ENCODE measurements at places on chromosomes 5 and 9. TPM values are rescaled to one million over a fixed set of nuclear protein-coding genes. Genes with fewer than 3 reads are reported as not detected.
A peak's percentile ranks its signal among the peaks of the same experiment; 100 is the strongest.

DNA sequence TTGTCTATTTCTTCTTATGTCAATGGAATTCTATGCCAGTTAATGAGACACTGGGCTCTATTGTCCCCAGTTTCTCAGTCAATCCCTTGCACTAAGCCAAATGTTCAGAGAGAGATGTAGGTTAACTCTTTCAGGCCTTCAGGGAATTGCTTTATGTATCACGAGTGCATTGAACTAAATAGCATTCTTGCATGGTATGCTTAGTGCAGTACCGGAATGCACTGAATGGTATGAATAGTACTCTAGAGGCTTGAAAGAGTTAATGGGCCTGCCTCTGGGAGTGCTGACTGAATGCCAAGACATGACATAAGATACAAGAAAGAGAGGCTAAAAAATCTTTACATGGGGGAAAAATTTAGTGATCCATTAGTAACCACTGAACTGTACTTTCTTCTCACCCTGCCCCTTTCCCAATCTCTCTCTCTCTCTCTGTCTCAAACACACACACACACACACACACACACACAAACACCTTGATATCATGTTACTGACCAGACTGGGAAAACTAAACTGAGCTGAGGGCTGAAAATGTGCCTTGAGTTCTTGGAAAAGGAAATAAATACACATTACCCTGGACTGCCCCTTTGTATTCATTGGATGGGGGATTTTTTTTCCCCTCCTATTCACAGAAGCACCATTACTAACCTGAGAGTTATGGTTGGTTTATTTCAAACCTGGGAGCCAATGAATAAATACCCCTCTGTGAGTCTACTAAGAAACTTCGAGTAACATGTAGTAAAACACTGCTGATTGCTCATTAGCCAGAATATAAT lies 35.4 kb upstream of the TMC1 start:
- H3K27me3 ChIP-seq, result no peaks in the 10 kb centered on the region
- no peak for DNase-seq
- H3K4me3 ChIP-seq, result no peak overlapping the region
- H3K36me3 ChIP-seq, result no peaks in the 10 kb centered on the region
- H3K27ac ChIP-seq, result no peak overlapping the region
- no peaks in the 10 kb centered on the region for H3K4me1 ChIP-seq

DNA sequence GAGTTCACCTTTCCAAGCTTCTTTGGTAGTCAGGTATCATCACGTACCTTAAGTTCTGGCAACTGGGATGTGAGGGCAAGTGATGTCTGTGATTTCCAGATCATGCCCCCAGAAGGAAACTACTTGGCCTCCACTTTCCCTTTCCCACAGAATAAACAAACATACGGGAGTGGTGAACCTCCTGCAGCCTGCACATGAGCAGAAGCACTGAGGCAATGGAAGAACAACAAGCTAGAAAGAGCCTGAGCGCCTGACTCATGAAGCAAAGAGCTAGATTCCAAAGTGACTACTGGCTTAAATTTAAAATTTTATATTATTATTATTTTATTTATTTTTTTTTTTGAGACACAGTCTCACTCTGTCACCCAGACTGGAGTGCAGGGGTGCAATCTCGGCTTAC lies 35.0 kb downstream of the ARL15 start:
- no peaks in the 10 kb centered on the region for H3K4me1 ChIP-seq
- no peak overlapping the region for H3K4me3 ChIP-seq
- no peak for DNase-seq
- H3K27me3 ChIP-seq, result no peaks in the 10 kb centered on the region

Gene PFN3
- total RNA-seq, result not detected

- H3K36me3 ChIP-seq, result no peaks in the 10 kb centered on the region
- H3K27me3 ChIP-seq, result no peaks in the 10 kb centered on the region
- no peak overlapping the region for H3K4me3 ChIP-seq
- H3K27ac ChIP-seq, result no peak overlapping the region
Measured at GRCh38 chr5:93941897-93942296, 200.5 kb upstream of the POU5F2 start.

DNA sequence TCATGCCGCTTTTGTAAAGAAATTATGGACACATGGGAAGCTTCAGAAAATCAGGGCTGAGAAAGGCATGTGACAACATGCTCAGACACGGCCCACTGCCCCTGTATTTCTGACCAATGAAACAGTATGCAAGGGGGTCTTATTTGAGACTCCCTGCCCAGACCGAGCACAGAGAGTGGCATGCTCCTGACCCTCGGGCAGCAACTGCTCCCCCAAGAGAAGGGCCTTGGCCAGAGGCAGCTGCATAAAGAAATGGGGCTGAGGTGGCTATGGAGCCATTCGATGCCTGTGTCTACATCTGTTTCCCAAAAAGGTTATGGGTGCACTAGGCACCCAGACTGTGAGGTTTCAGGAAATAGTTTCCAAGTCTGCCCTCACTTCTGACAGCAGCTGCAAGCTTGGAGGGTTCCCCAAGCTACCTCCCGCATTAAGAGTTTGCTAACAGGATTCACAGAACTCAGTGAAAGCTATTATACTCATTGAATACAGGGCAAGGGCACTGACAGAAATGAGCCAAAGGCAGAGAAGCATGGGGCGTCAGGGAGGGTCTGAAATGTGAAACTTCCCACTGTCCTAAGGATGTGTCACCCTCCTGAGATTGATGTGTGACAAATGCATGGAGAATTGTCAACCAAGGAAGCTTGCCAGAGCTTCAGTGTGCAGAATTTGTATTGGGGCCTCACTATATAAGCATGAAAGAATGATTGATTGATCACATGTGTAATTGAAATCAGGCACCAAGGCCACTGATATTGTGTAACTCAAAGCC lies 94.3 kb downstream of the DAP start:
- no peak overlapping the region for H3K4me3 ChIP-seq
- H3K27ac ChIP-seq, result no peak overlapping the region
- no peaks in the 10 kb centered on the region for H3K36me3 ChIP-seq
- no peaks in the 10 kb centered on the region for H3K4me1 ChIP-seq
- DNase-seq, result no peak
- H3K27me3 ChIP-seq, result no peaks in the 10 kb centered on the region

Gene LIX1
- total RNA-seq, result not detected

Gene FAM200C
- total RNA-seq, result 4.9 TPM

Gene SWI5
- total RNA-seq, result 22.1 TPM

GRCh38 chr5:103428411-103428871 lies 134.1 kb downstream of the NUDT12 start:
- peak; percentile 42 for DNase-seq
- H3K27me3 ChIP-seq, result no peaks in the 10 kb centered on the region
- no peak overlapping the region for H3K27ac ChIP-seq
- no peaks in the 10 kb centered on the region for H3K36me3 ChIP-seq
- no peaks in the 10 kb centered on the region for H3K4me1 ChIP-seq

- H3K4me1 ChIP-seq, result no peaks in the 10 kb centered on the region
- no peaks in the 10 kb centered on the region for H3K36me3 ChIP-seq
- no peak overlapping the region for H3K27ac ChIP-seq
- H3K4me3 ChIP-seq, result no peak overlapping the region
- H3K27me3 ChIP-seq, result no peaks in the 10 kb centered on the region
Measured at GRCh38 chr5:72648480-72648879, 141.3 kb upstream of the ZNF366 start.

DNA sequence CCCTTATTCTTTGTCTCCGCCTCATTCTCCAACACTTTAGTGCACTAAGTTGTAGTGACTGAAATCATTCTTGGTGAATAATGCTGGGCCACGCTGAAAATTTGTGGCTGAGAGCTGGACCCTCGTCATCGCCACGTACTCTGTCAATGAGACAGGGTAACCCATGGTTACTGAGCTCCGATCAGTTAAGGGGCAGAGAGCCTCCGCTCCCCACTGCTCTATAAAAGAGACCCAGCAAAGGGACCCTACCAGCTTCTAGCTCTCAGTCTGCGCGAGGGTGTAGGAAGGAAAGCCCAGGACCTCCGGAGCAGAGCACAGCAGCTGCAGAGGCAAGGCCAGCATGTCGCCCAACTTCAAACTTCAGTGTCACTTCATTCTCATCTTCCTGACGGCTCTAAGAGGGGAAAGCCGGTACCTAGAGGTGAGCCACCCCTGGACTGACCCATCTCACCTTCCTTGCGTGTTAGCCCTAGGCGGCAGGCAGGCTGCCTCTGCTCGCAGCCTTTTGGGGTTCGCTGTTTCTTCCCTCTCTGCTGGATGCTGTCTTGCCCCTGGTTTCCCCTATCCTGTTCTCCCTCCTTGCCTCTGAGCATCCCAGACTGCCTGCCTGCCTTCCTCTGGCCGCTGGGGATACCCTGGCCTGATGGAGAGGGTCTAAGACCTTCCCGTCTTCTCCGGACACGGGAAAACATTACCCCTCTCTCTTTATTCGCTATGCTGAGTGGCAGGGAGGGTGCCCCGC lies at the start of gene CRHBP:
Gene CRHBP, plus strand, starts transcription at position 251 of the 742 bp plus-strand sequence. Its CDS starts 90 bp downstream, at position 341.
- peaks cover 1% of the 10 kb centered on the region for H3K27me3 ChIP-seq
- no peaks in the 10 kb centered on the region for H3K36me3 ChIP-seq
- no peak within 1 kb of the TSS for H3K4me3 ChIP-seq

- no peaks in the 10 kb centered on the region for H3K36me3 ChIP-seq
- no peak for DNase-seq
- H3K27me3 ChIP-seq, result no peaks in the 10 kb centered on the region
- H3K4me1 ChIP-seq, result no peaks in the 10 kb centered on the region
- H3K4me3 ChIP-seq, result no peak overlapping the region
Measured at GRCh38 chr5:166178411-166179080, 2112.9 kb upstream of the WWC1 start.

Data from aorta (tissue), 5 donors.